ENCODE measurements at places on chromosomes 13 and 19. TPM values are rescaled to one million over a fixed set of nuclear protein-coding genes. Genes with fewer than 3 reads are reported as not detected.

The PLIN4 gene
- not detected for total RNA-seq

The PBX4 gene
- total RNA-seq, result 34.1 TPM

The ZNF541 gene
- 0.13 TPM for total RNA-seq

The ADGRE3 gene
- not detected for total RNA-seq

The FEM1A gene
- 12.7 TPM for total RNA-seq

The TMEM255B gene
- 1.8 TPM for total RNA-seq

The NLRP11 gene
- not detected for total RNA-seq

The FFAR1 gene
- total RNA-seq, result not detected

The ZNF93 gene
- total RNA-seq, result 17.9 TPM

The ZNF527 gene
- total RNA-seq, result 6.5 TPM

The VSTM2B gene
- total RNA-seq, result not detected

The RFXAP gene
- total RNA-seq, result 13.9 TPM

The GPATCH1 gene
- 13.6 TPM for total RNA-seq

The BORA gene
- total RNA-seq, result 31.0 TPM

The SOX1 gene
- total RNA-seq, result not detected

The CCDC8 gene
- total RNA-seq, result not detected

The EHD2 gene
- total RNA-seq, result 0.34 TPM

The RNF225 gene
- 0.99 TPM for total RNA-seq
